Gastrocnemius medialis (tissue), 4 donors: ENCODE measurements at places on chromosomes 4 and X.

DNA sequence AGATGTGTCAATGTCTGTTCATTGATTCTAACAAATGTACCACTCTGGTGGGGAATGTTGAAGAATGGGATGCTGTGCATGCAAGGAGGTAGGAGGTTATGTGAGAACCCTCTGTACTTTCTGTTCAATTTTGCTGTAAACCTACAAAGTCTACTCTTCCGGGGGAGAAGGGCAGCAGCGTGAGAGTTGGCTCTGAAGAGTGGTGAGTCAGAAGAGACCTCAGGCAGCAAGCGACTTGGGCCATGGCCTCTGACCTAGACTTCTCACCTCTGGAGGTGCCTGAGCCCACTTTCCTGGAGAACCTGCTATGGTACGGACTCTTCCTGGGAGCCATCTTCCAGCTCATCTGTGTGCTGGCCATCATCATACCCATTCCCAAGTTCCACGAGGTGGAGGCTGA lies 26.7 kb downstream of the MANBA start:
- no peak for DNase-seq

- DNase-seq: no peak
Observed at GRCh38 chrX:10047133-10047532, 80.0 kb downstream of the CLDN34 start.

DNA sequence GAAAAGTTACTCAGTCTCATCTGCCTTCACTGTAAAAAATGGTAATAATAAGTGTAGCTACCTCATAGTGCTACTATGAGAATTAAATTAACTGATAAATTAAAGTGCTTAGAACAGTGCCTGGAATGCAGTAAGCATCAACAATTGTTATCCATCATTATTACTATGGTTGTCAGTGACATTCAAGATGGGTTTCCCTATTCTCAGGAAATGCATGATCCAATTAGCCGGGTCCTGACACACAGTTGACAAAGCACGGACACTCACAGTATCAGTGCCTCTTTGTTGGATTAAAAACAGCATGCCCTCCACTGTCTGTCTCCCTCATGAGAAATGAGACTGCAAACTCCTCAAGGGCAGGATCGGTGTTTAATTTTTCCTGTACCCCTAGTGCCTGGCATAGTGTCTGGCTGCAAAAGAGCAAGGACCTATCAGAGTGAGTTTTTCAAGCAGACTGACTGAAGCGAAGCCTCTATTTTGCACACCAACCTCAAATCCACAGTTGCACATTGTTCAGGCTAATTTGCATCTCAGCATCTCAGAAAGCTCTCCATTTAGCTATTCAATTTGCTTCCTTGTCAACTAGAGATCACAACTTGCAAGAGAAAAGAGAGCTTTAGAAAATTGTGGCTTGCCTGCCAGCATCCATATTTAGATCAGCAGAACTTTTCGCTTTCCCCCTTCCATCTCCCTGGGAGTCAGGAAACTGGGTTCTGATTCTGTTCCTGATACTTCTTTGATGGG lies 122.9 kb downstream of the LDB2 start:
- no peak for DNase-seq

DNA sequence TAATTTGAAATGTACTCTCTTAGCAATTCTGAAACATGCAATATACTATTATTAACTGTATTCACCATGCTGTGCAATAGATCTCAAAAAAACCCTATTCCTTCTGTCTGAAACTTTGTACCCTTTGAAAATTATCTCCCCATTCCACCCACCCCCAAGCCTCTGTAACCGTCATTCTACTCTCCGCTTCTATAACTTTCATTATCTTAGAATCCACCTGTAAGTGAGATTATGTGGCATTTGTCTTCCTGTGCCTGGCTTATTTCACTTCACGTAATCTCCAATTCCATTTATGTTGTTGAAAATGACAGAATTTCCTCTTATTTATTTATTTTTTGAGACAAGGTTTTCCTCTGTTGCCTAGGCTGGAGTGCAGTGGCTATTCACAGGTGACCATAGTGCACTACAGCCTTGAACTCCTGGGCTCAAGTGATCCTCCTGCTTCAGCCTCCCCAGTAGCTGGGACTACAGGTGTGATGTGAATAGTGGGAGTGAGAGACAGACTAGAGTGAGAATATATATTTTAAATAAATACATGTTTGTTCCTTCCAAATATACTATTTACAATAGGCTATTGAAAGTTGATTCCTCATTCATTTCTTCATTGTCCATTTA lies 30.5 kb downstream of the VSIG4 start:
- no peak for DNase-seq

DNA sequence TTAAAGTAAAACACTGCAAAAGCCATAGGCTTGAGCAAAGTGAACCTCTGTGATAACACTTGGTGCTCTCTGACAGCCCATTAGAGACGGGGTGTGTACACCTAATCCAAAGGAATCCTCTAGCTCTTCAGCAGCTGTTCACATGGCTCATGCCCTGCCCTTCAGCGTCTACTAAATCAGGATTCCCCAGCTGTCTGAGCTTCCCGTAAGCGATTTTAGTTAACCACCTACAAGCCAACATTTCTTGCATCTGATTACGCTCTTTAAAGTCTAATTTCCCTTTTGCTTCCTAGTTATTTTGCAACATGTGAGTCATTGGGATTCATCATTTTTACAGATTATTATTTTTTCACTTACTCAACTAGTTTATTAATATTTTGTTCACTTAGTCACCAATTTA lies 6.5 kb downstream of the DMD start:
- DNase-seq: peak; percentile 60

- no peak for DNase-seq
Observed at GRCh38 chrX:12292996-12293765, 154.9 kb downstream of the FRMPD4 start.

DNA sequence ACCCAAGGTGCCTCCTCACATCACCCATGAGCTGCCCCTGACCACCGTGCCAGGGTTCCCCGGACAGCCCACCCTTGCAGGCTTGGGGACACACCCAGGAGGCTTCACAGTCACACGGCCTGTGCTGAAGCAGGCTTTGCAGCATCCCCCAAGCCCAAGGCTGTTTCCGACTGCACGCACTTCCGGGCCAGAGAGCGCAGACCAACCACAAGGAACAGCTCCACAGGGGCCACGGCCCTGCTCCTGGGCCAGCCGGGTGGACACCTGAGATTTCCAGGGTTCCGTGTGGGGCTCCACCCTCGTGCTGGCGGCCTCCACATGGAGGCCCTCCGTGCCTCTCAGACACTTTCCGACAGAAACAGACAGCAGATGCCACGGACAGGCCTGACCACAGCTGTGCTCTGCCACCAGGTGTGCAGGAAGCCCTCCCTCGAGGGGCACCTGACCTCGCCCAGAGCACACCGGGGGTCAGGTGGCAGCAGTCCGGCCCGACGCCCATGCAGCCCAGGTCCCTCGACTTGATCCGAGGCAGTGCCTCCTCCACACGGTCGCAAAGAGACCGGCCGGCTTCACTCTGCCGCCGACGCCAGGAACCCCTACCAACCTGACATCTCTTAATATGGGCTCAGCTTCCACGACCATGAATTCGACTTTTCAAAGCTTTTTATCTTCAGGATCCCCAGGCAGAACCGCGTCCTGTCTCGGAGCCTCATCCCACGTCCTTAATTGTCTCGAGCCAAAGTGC lies 8.0 kb downstream of the CTBP1 start:
- peak; percentile 1 for DNase-seq

DNA sequence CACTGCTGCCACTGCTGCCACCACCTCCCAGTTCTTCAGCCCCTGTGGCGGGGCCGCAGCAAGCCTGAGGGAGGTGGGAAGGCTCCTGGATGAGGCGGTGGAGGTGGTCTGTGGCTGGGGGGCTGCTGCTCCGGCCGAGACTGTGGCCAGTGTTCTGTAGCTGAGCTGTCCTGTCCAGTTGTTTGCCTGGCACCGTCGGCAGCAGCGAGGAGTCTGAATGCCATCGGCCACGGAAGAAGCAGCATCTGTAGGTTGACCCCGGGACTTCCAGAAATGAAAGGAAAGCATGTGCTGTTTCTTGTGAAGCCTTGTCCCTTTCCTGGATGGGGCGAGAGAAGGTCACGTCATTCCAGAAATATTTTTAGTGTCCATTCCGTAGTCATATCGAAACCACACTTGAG lies 3.3 kb downstream of the C4orf54 start:
- peak; percentile 55 for DNase-seq

DNA sequence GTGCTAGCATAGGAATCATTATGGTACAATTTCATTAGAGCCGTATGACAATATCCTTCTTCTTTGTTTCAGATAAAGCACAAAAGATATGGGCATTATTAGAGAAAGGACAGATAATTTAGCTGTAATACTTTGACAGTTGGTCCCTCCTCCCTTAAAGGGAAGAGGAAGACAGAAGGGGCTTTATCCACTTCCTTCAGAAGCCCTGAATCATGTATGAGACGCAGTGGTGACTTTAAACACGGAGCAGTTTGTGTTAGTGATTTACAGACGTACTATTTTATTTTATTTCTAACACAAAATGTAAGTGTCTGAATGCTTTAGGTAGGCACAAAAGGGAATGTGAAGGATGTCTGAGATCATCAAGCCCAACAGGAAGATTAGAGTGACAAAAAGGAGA lies 467.7 kb downstream of the IL15 start:
- DNase-seq: no peak

- no peak for DNase-seq
Observed at GRCh38 chrX:44234541-44234940, 108.9 kb downstream of the EFHC2 start.

- DNase-seq: no peak
Observed at GRCh38 chr4:148653681-148654080, 211.5 kb upstream of the NR3C2 start.

GRCh38 chr4:125317525-125317877 lies 2.7 kb downstream of the FAT4 start:
- peak; percentile 14 for DNase-seq

DNA sequence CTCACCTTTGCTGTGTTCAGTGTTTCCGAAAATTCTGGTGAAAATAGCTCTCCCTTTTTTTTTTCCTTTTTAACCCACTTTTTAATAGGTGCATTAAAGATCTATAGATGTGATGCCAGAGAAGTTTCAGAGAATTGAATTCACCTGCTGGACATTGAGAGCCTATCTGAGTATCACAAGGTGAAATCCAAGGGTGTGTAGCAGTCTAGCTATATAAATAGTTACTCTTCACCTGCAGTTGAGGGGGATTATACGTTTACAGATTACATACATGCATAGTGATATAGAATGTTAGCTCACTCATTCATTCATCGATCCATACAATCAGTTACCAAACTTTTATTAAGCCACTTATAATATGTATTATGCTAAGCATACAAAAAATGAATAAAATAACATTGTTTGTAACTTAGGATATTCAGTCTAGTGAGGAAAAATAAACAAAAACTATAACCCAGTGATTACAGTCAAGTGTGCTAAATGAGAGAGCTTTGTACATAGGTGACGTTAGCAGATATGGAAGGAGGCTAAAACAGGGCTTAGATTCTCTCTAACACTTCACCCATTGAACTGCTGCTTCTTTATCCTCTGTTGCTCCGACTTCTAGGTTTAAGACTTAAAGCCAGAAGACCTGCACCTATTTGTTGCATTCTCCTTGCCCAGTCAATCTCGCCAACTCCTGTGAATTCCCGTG lies 769.0 kb downstream of the STIM2 start:
- no peak for DNase-seq

- no peak for DNase-seq
Observed at GRCh38 chr4:59044286-59044900, 1934.2 kb upstream of the IGFBP7 start.

- DNase-seq: no peak
Observed at GRCh38 chr4:29972121-29972520, 748.0 kb upstream of the PCDH7 start.

DNA sequence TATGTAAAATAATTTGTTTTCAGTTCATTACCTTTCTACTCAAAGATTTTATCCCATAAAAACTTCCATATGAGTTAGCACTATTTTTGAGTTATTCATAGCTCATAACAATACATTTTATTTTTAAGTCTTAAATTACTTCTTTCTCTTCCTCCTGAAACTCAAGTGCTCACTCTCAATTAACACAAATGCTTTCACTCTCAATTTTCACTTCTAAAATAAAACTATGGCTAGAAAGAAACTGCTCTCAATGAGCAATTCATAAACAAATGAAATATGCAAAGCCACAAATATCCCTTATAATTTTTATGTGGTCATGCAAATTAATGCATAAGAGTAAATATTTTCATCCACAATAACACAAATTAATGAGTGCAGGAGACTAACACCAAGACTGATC lies 38.8 kb downstream of the MAML3 start:
- DNase-seq: no peak

GRCh38 chr4:83083925-83084475 lies 30.5 kb downstream of the PLAC8 start:
- DNase-seq: no peak

- DNase-seq: no peak
Observed at GRCh38 chr4:83318666-83319065, 16.0 kb downstream of the HPSE start.

DNA sequence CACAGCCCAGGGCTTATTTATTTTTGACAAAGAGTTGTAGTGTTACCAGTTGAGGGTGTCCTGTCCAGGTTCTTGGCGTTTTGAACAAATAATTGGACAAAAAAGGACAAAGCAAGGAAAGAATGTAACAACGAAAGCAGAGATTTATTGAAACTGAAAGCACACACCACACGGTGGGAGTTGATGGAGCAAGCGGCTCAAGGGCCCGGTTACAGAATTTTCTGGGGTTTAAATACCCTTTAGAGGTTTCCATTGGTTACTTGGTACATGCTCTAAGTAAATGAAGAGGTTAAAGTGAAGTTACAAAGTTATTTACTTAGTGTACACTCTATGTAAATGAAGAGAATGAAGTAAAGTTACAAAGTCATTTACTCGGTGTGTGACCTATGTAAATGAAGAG lies 27.8 kb upstream of the OPHN1 start:
- DNase-seq: no peak

DNA sequence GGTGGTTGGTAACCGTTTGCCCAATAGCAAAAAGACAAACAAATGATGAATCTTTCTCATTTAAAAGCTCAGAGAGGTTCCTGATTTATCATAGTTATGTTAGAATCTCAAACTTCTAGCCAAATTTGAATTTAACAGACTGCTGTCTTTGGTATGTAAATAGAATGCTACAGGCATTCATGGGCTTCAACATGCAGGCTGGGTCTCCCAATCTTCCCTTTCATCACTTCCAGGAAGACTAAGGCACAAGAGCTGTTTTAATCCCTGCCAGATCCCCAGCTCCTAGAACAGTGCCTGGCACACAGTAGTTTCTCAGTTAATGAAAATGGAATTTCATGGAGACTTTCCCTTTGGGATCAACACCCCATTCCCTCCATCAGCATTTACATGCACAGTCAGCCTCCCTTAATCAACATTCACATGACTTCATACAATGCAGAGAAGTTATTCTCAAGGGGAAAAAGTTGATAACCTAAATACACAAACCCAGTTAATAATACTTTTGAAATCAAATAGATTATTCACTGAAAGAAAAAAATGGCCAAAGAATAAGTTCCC lies 107.6 kb upstream of the C1QTNF7 start:
- DNase-seq: no peak

DNA sequence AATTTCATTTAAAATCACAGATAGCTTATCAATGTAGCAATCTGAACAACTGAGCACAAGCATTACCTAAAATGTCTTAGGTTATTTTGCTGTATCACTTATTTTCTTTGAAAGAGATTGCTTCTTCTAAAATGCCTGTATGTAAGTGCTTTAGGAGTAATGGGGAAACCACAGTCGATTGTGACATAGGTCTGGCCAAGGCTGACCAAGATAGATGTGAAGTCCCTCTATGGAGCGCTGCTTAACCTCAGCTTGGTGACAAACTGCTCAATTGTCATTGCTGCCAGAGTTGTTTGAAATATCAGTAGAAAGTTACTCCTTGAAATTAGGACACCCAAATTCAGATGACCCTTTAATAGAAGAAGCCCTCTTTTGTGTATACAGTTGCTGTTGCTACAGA lies 401.9 kb upstream of the NDST4 start:
- no peak for DNase-seq
